ENCODE measurements at places on chromosomes 6 and 20. TPM values are rescaled to one million over a fixed set of nuclear protein-coding genes. Genes with fewer than 3 reads are reported as not detected.

Gene FYN
- 447 TPM for total RNA-seq

GRCh38 chr6:19752746-19753145 is 84.4 kb upstream of the ID4 start:
- no peaks in the 10 kb centered on the region for H3K27me3 ChIP-seq
- DNase-seq, result no peak
- no peak overlapping the region for H3K4me3 ChIP-seq
- no peaks in the 10 kb centered on the region for H3K36me3 ChIP-seq
- no peak overlapping the region for H3K27ac ChIP-seq

Gene PTCRA
- total RNA-seq, result 0.56 TPM

Gene CCDC170
- total RNA-seq, result not detected

Gene BCAS1
- 0.16 TPM for total RNA-seq

Data from naive thymus-derived CD4-positive, alpha-beta T cell (primary cell).